ENCODE measurements at places on chromosomes 1 and 21.

- DNase-seq = no peak
Observed at GRCh38 chr1:159925719-159926078, 392 bp upstream of the TAGLN2 start.

DNA sequence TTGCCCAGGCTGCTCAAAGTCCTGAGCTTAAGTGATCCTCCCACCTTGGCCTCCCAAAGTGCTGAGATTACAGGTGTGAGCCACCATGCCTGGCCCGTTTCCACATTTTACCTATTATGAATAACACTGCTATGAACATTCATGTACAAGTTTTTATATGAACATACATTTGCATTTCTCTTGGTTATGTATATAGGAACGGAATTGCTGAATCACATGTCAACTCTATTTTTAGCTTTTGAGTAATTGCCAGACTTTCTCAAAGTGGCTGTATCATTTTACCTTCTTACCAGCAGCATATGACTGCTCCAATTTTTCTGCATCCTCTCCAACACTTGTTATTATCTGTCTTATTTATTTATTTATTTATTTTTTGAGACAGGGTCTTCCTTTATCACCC, 2.7 kb downstream of the SPATA21 start:
- DNase-seq = no peak

DNA sequence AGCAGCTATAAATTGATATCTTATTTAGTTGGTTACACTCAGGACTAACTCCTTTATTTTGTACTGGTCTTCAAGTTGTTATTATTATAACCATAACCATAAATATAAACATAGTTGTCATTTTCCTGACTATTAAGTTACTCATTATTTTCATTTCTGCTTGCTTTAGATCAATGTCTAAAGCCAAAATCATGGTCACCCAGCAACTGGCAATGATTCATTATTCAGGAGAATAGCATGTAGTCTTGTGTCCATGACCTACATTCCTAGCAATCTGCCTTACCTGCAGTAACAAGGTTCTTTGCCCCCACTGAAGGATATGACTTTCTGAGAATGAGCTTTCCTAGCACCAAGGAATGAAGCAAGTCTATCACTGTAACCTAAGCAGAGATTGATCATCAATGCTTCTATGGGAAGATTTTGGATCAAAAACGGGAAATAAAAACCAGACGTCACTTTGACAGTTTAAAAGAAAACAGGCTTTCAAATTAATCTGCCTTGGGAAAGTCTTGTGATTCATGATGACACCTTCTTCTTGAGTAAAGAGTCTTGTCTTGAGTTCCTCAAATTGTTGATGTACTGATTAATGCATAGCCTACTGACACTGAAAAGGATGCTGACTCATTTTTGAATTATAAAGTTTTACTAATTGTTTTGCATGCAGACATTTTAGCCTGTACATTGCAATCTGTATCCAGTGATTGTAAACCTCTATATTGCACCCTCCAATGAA, 203.3 kb upstream of the IVNS1ABP start:
- DNase-seq = no peak

DNA sequence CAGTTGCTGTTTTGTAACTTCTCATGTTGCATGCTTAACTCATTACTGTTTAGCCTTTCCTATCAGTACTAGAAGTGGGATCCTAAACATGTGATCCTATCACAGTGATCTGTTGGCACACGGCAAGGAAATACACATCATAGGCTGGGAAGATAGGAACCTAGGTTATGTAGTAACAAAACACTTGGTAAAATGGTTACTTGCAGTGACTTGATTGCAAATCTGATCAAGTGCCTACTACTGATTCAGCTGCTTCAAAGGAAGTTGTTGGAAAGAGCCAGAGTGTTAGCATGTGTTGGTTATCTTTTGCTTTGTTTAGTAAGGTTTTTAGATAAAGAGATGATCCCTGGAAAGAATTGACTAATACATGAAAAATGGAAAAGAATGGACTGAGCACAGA, 8.9 kb upstream of the VASH2 start:
- DNase-seq = no peak

GRCh38 chr1:55141295-55141893, 73.8 kb downstream of the USP24 start:
- no peak for DNase-seq

GRCh38 chr1:39901464-39901713, 328 bp downstream of the MYCL start:
- no peak for DNase-seq

GRCh38 chr1:155064111-155064831, 731 bp downstream of the EFNA4 start:
- peak; percentile 5 for DNase-seq

Measured in stimulated activated naive CD4-positive, alpha-beta T cell treated with Interleukin-2 at 50 U/mL for 16 hours (primary cell).